Right lobe of liver (tissue), 6 donors: ENCODE measurements at places on chromosomes 12 and 14. TPM values are rescaled to one million over a fixed set of nuclear protein-coding genes. Genes with fewer than 3 reads are reported as not detected.
A peak's percentile ranks its signal among the peaks of the same experiment; 100 is the strongest.

GRCh38 chr12:48422060-48422459, 50.3 kb upstream of the ANP32D start:
- DNase-seq: no peak
- H3K4me3 ChIP-seq: no peak overlapping the region
- H3K27me3 ChIP-seq: no peaks in the 10 kb centered on the region
- H3K27ac ChIP-seq: no peak overlapping the region
- no peaks in the 10 kb centered on the region for H3K4me1 ChIP-seq
- H3K36me3 ChIP-seq: no peaks in the 10 kb centered on the region

DNA sequence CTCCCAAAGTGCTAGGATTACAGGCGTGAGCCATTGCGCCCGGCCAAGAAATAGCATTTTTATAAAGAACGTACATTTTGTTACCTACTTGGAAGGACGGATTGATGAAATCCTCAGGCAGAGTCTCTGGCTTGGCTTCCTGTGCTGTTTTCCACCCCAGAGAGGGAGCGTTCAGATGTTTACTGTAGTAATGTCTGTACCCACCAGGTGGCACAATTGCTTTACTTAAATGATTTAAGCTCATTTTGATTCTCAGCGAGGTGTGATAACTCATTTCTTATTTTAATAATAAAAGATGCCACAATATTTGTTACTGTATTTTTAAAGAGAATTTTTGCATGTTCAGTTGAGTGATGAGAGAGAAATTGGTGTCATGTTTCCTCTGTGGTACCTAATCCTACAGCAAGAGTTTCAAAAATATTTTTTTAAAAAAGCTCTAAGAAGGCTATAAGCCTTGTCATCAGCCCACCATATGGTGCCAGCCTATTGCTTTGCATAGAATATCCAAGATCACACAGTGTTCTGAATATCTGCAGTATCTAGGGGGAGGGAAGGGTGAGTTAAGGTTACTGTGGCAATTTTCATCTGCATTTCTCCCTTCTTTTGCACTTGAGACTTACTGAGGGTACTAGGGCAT, 82.6 kb upstream of the TRAF3 start:
- DNase-seq: no peak
- no peaks in the 10 kb centered on the region for H3K27me3 ChIP-seq
- H3K4me3 ChIP-seq: no peak overlapping the region
- H3K4me1 ChIP-seq: no peaks in the 10 kb centered on the region

DNA sequence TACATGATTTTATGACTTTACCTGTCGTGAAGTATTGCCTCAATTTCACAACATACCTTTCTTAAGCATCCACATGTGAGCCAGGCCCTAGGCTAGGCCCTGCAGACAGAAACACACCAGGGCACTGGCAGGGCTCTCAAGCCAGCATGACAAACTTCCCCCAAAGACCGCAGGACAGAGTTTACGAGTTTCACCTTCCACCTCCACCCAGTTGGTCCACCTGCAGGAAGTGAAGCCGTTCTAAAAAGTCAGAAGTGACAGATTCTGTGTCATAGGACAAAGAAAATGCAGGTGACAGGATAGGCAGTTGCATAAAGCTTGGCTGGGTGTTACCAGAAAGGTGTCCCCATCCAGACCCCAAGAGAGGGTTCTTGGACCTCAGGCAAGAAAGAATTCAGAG, 382.3 kb downstream of the PCNX1 start:
- no peaks in the 10 kb centered on the region for H3K36me3 ChIP-seq
- DNase-seq: no peak
- H3K27ac ChIP-seq: no peak overlapping the region

- no peaks in the 10 kb centered on the region for H3K36me3 ChIP-seq
- no peak for DNase-seq
- no peaks in the 10 kb centered on the region for H3K27me3 ChIP-seq
- H3K27ac ChIP-seq: no peak overlapping the region
- no peaks in the 10 kb centered on the region for H3K4me1 ChIP-seq
Measured at GRCh38 chr12:65879878-65880277, 55.6 kb downstream of the HMGA2 start.

DNA sequence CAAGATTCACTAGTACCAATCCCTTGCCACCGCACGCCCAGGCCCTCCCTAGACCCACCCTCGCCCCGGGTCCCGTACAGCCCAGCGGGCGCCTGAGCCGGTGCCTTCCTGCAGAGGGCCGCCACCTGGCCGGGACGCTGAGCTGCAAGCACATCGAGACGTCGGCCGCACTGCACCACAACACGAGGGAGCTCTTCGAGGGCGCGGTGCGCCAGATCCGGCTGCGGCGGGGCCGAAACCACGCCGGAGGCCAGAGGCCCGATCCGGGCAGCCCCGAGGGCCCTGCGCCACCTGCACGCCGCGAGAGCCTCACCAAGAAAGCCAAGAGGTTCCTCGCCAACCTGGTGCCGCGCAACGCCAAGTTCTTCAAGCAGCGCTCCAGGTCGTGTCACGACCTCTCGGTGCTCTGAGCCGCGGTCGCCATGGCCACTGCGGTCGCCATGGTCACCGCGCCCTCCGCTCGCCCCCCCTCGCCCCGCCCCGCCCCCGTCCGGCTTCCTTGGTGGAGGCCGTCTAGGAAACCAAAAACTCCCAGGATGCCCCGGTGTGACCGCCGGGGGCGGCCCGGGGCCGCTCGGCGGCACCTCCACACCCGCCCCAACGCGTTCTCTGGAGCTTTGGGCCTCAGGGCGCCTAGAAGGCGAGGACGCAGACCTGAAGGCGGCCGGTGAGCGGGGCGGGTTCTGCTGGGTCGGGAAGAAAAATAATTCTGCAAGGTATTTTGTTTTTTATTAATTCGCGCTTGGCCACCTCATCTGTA, 3.7 kb downstream of the REM2 start:
- peak overlapping the region; percentile 32 for H3K4me3 ChIP-seq
- no peaks in the 10 kb centered on the region for H3K4me1 ChIP-seq

DNA sequence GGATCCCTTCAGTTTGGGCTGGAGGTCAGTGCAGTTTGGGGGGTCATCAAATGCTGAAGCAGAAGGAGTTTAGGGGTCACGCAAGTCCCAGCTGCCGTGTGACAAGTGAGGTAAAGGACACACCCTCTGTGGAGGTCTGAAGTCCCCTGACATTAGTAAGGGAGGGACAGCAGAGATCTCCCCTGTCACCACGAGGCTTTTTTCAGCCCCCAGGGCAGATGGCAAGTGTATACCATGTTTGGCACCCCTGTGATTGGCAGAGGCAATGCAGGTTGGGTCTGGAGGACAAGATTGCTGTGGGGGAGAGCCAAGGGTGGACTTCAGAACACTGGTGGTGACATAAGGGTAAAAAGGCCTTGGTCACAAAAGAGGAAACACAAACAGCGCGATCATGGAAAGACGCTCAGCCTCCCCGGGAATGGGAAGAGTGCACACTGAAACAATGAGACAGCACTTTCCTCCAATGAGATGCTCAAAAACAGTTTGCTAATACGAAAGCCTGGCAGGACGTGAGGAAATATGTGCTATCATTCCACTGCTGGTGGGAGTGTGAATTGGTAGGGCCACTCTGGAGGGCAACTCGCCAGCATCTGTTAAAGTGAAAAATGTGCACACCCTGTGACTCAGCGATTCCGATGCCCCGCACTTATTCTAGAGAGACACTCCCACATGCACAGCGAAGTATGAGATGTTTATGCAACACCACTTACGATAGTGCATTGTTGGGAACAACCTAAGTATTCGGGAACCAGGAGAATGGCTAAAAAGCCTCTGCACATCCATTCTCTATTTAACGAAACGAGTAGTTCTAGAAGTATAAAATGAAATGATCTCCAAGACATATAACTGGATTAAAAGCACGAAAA, 14.4 kb upstream of the CD27 start:
- peak; percentile 35 for DNase-seq
- H3K4me3 ChIP-seq: no peak overlapping the region
- no peaks in the 10 kb centered on the region for H3K27me3 ChIP-seq
- H3K27ac ChIP-seq: no peak overlapping the region
- no peaks in the 10 kb centered on the region for H3K4me1 ChIP-seq
- no peaks in the 10 kb centered on the region for H3K36me3 ChIP-seq

- H3K4me3 ChIP-seq: no peak overlapping the region
- peak; percentile 68 for DNase-seq
- no peaks in the 10 kb centered on the region for H3K27me3 ChIP-seq
- H3K4me1 ChIP-seq: no peaks in the 10 kb centered on the region
- H3K27ac ChIP-seq: no peak overlapping the region
- no peaks in the 10 kb centered on the region for H3K36me3 ChIP-seq
Measured at GRCh38 chr14:99995700-99996356, 69.4 kb upstream of the EVL start.

GRCh38 chr14:64614805-64615391, 65.1 kb downstream of the PPP1R36 start:
- no peak overlapping the region for H3K4me3 ChIP-seq
- no peak overlapping the region for H3K27ac ChIP-seq
- H3K4me1 ChIP-seq: no peaks in the 10 kb centered on the region
- no peak for DNase-seq
- H3K36me3 ChIP-seq: no peaks in the 10 kb centered on the region

DNA sequence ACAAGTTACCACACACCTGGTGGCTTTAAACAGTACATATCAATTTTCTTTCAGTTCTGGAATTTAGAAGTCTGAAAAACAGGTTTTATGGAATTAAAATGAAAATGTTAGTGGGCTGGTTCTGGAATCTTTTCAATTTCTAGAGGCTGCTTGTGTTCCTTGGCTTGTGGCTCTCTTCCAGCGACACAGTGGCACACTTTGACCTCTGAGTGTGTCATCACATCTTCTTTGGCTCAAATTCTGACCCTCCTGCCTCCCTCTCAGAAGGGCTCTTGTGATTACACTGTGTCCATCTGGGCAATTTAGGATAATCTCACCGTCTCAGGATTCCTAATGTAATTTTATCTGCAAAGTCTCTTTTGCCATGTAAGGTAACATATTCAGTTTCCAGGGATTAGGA, 170.0 kb downstream of the PLCZ1 start:
- H3K36me3 ChIP-seq: peaks cover 4% of the 10 kb centered on the region
- H3K27me3 ChIP-seq: no peaks in the 10 kb centered on the region
- no peak overlapping the region for H3K27ac ChIP-seq
- DNase-seq: peak; percentile 38
- H3K4me3 ChIP-seq: no peak overlapping the region

- H3K36me3 ChIP-seq: no peaks in the 10 kb centered on the region
- H3K4me1 ChIP-seq: peaks cover 4% of the 10 kb centered on the region
- DNase-seq: no peak
- no peak overlapping the region for H3K4me3 ChIP-seq
- H3K27ac ChIP-seq: no peak overlapping the region
Measured at GRCh38 chr12:80679346-80680131, 27.9 kb upstream of the MYF6 start.

GRCh38 chr12:93018610-93019009, 89.5 kb upstream of the EEA1 start:
- no peak overlapping the region for H3K4me3 ChIP-seq
- H3K36me3 ChIP-seq: no peaks in the 10 kb centered on the region
- H3K4me1 ChIP-seq: no peaks in the 10 kb centered on the region
- no peaks in the 10 kb centered on the region for H3K27me3 ChIP-seq

DNA sequence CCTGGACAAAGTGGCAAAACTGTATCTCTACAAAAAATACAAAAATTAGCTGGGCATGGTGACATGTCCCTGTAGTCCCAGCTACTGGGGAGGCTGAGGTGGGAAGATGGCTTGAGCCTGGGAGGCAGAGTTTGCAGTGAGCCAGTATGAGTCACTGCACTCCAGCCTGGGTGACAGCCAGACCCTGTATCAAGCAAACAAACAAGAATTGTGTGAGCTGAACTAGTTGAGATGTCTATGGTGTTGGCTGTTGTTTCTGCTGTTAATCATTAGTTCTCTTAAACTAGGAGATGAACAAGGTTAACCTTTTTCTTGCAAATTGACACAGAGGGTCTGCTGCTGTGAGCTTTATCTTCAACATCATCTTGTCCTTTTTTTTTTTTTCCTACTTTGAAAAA, 23.6 kb downstream of the RASSF3 start:
- no peak overlapping the region for H3K27ac ChIP-seq
- peak; percentile 84 for DNase-seq
- no peak overlapping the region for H3K4me3 ChIP-seq
- no peaks in the 10 kb centered on the region for H3K4me1 ChIP-seq
- no peaks in the 10 kb centered on the region for H3K36me3 ChIP-seq

- peak overlapping the region; percentile 97 for H3K27ac ChIP-seq
- H3K27me3 ChIP-seq: no peaks in the 10 kb centered on the region
- H3K4me1 ChIP-seq: peaks cover 60% of the 10 kb centered on the region
- H3K36me3 ChIP-seq: no peaks in the 10 kb centered on the region
- peak overlapping the region; percentile 100 for H3K4me3 ChIP-seq
Measured at GRCh38 chr12:6334359-6334758, 7.5 kb downstream of the TNFRSF1A start.

- no peak for DNase-seq
- no peaks in the 10 kb centered on the region for H3K36me3 ChIP-seq
- no peak overlapping the region for H3K4me3 ChIP-seq
- H3K27ac ChIP-seq: no peak overlapping the region
Measured at GRCh38 chr14:56331592-56332216, 213.5 kb downstream of the PELI2 start.

DNA sequence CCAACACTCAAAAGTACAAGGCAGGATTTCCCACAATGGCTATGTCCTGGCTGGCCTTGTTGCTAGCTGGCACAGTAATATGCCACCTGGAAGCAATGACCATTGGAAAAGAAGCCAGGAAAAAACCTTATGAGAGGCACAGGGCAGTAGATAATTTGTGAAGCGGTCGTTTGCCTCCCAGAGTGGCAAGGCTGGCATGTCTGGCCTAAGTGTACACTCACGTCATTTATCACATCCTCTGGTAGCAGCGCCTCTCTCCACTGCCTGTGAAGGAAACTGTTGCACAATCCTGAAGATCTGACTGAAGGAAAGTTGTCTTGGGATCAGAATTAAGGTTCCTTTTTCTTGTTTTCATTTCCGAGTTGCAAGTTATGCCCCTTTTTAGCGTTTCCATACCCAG, 408.5 kb downstream of the ZFP36L1 start:
- H3K27ac ChIP-seq: no peak overlapping the region
- no peaks in the 10 kb centered on the region for H3K4me1 ChIP-seq
- DNase-seq: no peak
- H3K4me3 ChIP-seq: no peak overlapping the region
- no peaks in the 10 kb centered on the region for H3K36me3 ChIP-seq
- no peaks in the 10 kb centered on the region for H3K27me3 ChIP-seq

GRCh38 chr12:121003650-121004049, 12.6 kb downstream of the C12orf43 start:
- H3K36me3 ChIP-seq: no peaks in the 10 kb centered on the region
- no peak overlapping the region for H3K4me3 ChIP-seq
- no peak overlapping the region for H3K27ac ChIP-seq
- H3K27me3 ChIP-seq: no peaks in the 10 kb centered on the region
- no peaks in the 10 kb centered on the region for H3K4me1 ChIP-seq
- DNase-seq: no peak

- H3K27me3 ChIP-seq: no peaks in the 10 kb centered on the region
- peaks cover 37% of the 10 kb centered on the region for H3K4me1 ChIP-seq
- no peaks in the 10 kb centered on the region for H3K36me3 ChIP-seq
- DNase-seq: peak; percentile 47
- peak overlapping the region; percentile 74 for H3K27ac ChIP-seq
Measured at GRCh38 chr14:76832503-76832988, 6.3 kb downstream of the LRRC74A start.

Gene TMEM132D
- total RNA-seq: 0.35 TPM

Gene DNAH10
- 0.09 TPM for total RNA-seq

Gene TSPAN19
- total RNA-seq: not detected

Gene ACTR6
- total RNA-seq: 5.7 TPM

Gene INHBC
- total RNA-seq: 69.3 TPM

Gene BHLHE41
- total RNA-seq: 1.3 TPM

Gene CLEC9A
- total RNA-seq: not detected

Gene ADGRD1
- 9.4 TPM for total RNA-seq

Gene PRIMA1
- total RNA-seq: not detected

Gene NTS
- total RNA-seq: 0.24 TPM

Gene MIP
- 0.76 TPM for total RNA-seq
